ENCODE measurements at places on chromosomes 12 and 14. TPM values are rescaled to one million over a fixed set of nuclear protein-coding genes. Genes with fewer than 3 reads are reported as not detected.

DNA sequence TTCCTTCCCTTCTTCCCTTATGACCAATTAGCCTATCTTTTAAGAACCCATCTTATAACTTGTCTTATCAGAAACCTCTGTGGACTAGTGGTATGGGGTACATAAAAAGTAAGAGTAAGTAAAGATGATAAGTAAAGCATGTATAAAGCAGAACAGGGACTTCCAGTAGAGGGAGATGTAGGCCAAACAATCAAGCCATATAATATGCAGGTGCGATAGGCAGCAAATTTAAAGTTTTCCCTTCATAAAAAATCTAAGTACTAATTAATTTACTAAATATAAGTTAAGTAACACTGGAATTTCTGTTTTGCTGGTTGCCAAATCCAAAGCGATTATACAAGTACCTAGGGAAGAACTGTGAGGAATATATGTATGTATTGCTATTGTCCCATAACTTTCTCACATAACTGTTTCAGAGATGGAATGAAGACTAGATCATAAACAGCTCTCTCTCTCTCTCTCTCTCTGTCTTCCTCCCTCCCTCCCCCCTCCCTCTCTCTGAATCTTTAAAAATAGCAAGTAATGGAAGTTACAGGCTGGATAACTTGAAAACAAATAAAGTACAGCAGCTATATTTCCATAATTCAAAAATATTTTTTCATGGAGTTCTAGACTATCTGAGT is 25.7 kb downstream of the METTL25 start:
- no peak overlapping the region for H3K27ac ChIP-seq
- no peaks in the 10 kb centered on the region for H3K36me3 ChIP-seq
- no peak overlapping the region for H3K4me3 ChIP-seq
- H3K27me3 ChIP-seq, result no peaks in the 10 kb centered on the region
- H3K4me1 ChIP-seq, result no peaks in the 10 kb centered on the region

DNA sequence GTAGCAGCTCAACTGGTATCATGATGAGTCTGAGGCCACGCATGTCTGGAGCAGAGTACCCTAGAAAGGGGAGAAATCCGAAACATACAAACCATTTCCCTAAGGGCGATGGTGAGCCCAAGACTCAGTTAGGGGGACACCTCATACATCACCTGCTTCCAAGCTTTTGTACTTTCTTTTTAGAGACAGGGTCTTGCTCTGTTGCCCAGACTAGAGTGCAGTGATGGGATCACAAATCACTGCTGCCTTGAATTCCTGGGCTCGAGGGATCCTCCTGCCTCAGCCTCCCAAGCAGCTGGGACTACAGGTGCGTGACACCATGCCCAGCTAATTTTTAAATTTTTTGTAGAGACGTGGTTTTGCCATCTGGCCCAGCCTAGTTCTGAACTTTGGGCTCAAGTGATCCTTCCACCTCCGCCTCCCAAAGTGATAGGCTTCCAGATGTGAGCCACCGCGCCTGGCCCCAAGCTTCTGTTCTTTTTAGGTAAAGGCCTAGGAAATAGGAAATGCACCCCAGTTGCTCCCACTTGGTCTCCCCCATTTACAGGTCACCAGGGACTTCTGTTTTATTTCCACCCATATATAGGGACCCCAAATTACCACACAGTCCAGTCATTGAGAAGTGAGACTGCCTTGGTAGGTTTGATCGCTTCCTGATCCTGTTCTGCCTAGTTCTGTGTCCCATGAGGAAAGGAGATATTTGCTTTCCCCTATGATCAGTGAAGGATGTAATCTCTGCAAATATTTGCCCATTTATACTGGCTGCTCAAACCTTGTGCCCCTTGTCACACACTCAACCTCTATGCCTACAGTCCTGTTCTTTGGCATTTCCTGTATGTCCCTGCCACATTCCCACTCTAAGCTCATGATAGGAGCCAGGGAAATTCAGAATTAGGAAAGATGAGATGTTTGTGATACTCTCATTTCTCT is at the start of gene APOF:
Gene APOF (minus strand): TSS at position 728 of the 930 bp plus-strand sequence. CDS start 112 bp downstream, at position 616.
- peak within 1 kb of the TSS; percentile 94 for H3K27ac ChIP-seq
- H3K27me3 ChIP-seq, result no peaks in the 10 kb centered on the region
- no peaks in the 10 kb centered on the region for H3K36me3 ChIP-seq
- H3K4me1 ChIP-seq, result 0 out of 2 replicates have a peak, but pooled peaks cover 3% of the 10 kb centered on the region

Gene THTPA
- total RNA-seq, result 9.3 TPM

- H3K27me3 ChIP-seq, result no peaks in the 10 kb centered on the region
- no peak overlapping the region for H3K27ac ChIP-seq
- no peak for DNase-seq
- no peaks in the 10 kb centered on the region for H3K4me1 ChIP-seq
- H3K4me3 ChIP-seq, result no peak overlapping the region
These were observed 69.1 kb upstream of the SSTR1 start for GRCh38 chr14:38138473-38139138.

Gene TMTC1
- not detected for total RNA-seq

DNA sequence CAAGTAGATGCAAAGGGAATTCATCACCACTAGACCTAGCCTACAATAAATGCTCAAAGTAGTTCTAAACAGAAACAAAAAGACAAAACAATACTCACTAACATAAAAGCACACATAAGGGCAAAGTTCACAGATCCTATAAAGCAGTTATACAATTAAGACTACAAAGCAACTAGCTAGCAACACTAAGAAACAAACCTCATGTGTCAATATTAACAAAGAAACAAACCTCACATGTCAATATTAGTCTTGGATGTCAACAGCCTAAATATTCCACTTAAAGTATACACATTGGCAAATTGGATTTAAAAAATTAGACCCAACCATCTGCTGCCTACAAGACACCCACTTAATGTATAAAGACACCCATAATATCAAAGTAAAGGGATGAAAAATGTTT is 152.7 kb downstream of the KCNK10 start:
- no peaks in the 10 kb centered on the region for H3K36me3 ChIP-seq
- no peaks in the 10 kb centered on the region for H3K4me1 ChIP-seq
- no peak overlapping the region for H3K27ac ChIP-seq
- no peak for DNase-seq
- H3K27me3 ChIP-seq, result no peaks in the 10 kb centered on the region

DNA sequence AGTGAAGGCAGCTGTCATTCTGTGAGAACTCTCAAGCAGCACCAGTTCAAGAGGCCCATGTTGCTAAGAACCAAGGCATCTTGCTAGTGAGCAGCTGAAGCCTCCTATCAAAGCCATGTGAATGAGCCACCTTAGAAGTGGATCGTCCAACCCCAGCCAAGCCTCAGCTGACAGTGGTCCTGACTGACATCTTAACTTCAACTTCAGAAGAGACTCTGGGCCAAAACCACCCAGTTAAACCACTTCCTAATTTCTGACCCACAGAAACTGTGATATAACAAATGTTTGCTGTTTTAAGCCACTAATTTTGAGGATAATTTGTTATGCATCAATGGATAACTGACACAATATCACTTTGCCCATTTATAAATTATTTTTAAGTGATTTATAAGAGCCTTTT is 256.0 kb downstream of the RPAP3 start:
- no peaks in the 10 kb centered on the region for H3K36me3 ChIP-seq
- no peak overlapping the region for H3K4me3 ChIP-seq
- H3K4me1 ChIP-seq, result no peaks in the 10 kb centered on the region
- H3K27me3 ChIP-seq, result no peaks in the 10 kb centered on the region
- H3K27ac ChIP-seq, result no peak overlapping the region

Data from Caco-2 (cell line).